ENCODE measurements at places on chromosomes 5 and 9.

GRCh38 chr5:179438461-179438860 is 93.2 kb upstream of the ADAMTS2 start:
- DNase-seq = no peak

DNA sequence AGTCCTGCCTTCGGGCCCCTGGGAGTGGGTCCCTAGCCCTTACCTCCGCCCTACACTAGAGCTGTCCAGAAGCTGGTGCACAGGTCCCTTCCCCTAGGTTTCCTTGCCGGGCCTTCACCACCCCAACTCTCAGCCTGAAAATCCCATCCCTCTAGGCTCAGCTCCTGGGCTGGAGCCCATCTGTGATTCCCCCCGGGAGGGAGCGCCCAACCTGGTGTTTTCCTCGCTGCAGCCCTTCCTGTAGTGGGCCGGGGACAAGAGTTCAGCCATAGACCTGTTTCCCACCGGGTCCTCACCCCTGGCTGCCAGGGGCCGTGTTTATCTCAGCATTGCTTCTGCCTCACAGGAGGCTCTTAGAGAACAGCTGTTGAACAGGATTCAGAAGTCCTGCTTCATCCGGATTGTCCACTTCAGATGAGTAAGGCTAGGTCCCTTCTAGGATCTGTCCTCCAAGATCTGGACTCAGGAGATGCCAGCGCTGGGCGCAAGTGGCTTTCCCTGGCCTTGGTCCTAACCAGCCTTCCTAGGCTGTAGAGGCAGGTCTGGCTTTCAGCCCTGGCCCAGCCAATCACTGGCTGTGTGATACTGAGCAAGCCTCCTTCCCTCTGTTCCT is 965 bp downstream of the GLIPR2 start:
- no peak for DNase-seq

DNA sequence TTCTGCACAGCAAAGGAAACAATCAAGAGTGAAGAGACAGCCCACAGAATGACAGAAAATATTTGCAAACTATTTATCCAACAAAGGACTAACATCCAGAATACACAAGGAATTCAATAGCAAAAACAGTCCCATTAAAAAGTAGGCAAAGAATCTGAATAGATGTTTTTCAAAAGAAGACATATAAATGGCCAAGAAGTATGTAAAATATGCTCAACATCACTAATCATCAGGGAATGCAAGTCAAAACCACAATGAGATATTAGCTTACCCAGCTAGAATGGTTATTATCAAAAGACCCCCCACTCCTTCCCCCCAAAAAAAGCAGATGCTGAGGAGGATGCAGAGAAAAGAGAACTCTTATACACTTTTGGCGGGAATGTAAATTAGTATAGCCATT is 13.4 kb upstream of the OR13C8 start:
- no peak for DNase-seq

DNA sequence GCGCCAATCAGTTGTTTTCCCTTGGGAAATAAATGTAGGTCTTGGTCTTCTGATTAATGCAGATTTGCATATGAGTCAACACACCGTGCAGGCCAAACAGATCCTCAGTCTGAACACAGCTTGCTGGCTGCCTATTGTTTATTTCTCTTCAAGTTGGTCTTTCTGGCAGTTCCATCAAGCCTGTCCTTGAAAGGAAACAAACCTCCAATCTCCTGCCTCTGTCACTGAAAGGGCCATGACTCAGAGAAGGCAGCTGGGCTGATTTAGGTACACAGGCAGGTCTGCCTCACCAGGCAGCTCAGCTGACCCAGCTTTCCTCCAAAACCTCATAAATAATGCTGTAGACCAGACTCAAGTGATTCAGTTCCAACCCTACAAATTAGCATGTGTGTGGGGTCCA is 175.9 kb downstream of the MAN2A1 start:
- DNase-seq = no peak

DNA sequence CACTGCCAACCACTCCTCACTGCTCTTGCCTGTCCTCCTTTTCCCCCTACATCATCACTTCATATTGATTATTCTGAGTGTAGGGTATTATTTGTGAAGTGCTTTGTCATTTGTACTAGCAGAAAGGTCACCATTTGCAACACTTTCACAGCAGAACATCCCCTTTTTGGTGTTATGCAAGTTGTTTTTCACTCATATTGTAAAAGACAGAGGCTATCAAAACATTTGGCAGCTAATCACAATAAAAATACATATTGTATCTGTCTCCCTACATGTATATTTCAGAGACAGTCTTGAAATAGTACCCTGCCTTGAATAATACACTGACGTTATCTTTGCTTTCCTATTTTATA is 82.3 kb downstream of the ANXA1 start:
- DNase-seq = no peak

DNA sequence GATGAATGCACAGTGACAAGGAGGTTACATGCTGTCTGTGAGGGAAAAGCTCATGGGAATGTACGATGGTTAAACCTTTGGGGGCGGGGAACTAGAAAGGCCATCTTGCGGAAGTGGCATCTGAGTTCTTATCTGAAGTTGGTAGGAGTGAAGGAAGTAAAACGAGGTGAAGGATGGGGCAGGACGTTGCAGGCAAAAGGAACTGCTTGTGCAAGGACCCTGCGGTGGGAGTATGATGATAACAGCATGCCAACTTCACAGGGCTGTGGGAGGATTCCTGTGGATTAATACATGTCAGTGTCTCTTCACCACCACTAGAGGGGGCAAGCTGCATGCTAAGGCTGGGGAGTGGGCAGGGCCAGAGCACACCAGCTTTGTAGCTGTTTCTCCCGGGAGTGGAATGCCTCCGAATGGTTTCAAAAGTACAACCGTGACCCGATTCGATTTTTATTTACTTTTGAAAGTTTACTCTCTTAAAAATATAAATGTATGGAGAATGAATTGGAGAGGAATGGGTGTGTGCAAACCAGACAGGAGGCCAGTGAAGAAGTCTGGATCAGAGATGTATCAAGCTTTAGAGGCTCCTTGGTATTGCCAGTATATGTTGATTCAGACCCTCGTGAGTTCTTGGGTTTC is 62.5 kb downstream of the CYFIP2 start:
- DNase-seq = peak; percentile 44

DNA sequence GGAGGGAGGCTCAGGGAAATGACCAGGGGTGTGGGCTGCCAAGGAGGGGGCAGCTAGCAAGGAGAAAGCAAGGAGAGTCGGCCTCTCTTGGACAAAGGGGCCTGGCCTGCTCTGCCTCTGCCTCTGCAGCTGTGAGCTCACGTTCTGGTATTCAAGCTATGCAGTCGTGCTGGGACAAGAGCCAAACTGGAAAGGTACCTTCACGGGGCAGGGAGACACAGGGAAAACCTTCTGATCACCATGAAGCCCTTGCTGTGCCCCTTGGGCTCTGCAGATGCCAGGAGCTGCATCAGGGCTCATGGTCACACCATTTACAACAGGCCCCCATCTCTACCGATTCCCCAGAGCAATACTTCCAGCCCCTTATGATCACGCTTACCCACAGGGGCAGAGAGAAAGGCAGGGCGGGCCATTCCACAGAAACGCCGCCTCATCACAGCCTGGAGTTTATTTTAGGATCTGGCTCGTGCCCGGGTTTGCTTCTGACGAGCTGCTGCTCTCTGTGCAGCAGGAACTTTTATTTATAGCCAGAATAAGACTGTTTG is 63.2 kb downstream of the PRRT1B start:
- no peak for DNase-seq

DNA sequence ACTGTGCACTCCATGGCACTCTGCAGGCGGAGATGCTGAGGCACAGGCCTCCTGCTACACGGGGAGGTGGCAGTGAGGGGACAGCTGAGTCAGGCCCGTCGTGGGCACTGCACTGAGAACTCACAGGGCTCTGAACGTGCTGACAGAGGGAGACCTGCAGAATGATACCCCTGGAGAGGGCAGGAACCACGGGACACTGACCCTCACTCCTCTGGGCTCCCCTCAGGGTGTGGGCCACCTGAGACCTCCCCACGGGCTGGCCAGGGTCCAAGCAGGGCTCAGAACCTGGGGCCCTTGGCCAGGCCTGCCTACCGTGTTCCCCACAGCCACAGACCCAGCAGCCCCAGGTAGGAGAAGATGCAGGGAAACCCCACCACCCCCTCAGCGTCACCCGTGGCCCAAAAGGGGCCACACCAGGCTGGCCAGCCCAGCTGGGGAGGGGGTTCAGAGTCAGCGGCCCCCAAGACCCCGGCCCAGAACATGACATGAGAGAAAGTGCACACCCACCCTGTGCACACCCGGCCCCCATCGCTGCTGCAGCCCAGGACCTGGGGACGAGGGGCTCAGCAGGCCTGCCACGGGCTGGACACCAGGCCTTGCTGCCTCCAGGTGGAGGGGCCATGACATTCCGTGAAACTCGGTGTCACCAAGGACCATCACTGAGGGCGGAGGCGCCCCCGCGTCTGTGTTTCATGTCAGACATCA is 30.9 kb downstream of the GLT6D1 start:
- no peak for DNase-seq

DNA sequence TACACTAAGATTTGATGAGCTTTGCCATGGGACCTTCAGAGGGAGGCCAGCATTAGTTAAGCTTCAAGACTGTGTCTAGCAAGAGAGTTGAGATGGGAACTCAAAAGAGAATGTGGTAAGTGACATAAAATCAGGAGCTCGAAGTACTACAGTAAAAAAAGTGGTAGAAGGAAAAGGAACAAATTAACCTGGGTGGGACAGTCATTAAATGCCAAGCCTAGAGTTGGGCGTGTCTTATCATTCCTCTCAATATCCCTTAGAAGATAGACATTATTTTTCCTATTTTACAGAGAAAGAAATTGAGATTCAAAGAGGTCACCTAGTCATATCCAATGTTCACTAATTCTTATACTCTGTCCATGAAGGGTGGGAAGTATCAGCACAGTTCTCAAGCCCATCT is 3.3 kb upstream of the TXN start:
- DNase-seq = no peak

DNA sequence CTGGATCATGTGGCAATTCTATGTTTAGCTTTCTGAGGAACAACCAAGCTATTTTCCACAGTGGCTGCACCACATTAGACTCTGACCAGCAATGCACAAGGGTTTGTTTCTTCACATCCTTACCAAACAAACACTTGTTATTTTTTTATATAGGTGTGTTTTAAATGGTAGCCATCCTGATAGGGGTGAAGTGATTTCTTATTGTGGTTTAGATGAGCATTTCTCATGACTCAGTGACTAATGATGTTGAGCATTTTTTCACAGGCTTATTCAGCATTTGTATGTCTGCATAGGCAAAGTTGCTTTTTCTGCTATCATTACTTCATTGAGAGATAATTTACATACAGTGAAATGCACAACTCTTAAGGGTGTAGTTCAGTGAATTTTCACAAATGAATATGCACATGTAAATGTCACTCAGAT is 36.0 kb downstream of the ANKRD33B start:
- no peak for DNase-seq

DNA sequence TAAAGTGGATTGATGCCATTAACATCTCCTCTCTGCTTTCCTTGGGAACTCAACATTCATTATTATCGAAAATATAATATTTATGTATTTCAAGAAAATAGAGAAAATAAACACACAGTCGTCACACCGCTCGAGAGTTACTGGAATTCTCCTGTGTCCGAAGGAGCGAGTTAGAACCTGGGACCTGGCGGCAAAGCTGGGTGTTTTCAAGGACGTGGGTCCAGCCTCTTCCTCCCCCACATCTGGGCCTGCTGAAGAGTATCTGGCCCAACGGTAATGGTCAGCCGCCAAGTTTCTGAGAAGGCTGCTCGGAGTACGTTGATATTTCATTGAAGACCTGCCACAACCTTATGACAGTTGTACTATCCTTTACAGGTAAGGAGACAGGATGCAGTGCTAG is 47.9 kb downstream of the IRX2 start:
- no peak for DNase-seq

- DNase-seq = peak; percentile 20
Measured at GRCh38 chr9:77977210-77977611, 54.4 kb downstream of the GNAQ start.

DNA sequence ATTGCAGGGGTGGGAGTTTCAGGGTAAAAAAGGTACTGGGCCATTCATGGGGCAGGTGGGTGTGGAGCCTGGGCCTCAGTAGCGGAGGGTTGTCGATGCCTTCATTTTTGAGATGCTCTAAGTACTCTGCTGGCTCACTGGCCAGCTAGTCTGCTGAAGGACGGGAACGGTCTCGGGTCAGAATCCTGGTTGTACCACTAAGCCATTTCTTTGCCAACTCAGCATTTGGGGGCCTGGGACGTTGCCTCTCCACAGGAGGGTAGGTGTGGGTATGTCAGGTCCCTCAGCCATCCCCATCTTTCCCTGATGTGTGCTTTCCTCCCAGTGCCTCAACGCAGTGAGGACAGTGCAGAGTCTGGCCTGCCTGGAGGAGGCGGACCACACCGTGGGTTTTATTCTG is 25.1 kb downstream of the SH3GLB2 start:
- no peak for DNase-seq

DNA sequence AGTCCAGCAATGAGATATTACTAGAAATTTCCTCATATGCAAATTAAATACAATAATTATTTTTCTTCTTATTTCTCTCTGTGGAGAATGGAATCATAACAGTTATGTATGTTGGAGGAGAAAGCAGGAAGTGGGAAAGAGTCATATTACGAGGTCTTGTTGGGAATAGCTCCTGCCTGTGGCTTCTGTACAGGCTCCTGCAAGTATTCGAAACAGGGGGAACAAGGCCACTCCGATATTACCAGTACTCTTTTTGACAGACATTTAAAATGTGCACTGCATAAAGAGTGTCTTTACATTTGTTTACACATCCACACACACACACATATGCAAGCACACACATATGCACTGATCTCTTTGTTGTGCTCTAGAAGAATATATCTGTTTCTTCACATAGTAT is 812.0 kb upstream of the ZNF608 start:
- DNase-seq = no peak

- no peak for DNase-seq
Measured at GRCh38 chr9:105205787-105206495, 38.5 kb upstream of the SLC44A1 start.

GRCh38 chr9:107342476-107343161 is 59.5 kb downstream of the RAD23B start:
- DNase-seq = no peak

- no peak for DNase-seq
Measured at GRCh38 chr5:150862070-150862469, 15.7 kb downstream of the IRGM start.

- DNase-seq = no peak
Measured at GRCh38 chr9:127898433-127899127, 823 bp downstream of the ST6GALNAC6 start.

- no peak for DNase-seq
Measured at GRCh38 chr9:32424616-32425015, 40.2 kb downstream of the ACO1 start.

GRCh38 chr9:70567511-70567910 is 153.1 kb upstream of the KLF9 start:
- no peak for DNase-seq

- DNase-seq = no peak
Measured at GRCh38 chr9:37574241-37574721, 1.9 kb downstream of the FBXO10 start.
